Stimulated activated CD8-positive, alpha-beta memory T cell treated with anti-CD3 and anti-CD28 coated beads, Interleukin-7, amount 100 ng/mL, for 1 hour (primary cell): ENCODE measurements at places on chromosomes 4 and X.

GRCh38 chrX:150635952-150636351, 57.2 kb upstream of the MTMR1 start:
- DNase-seq, result no peak

GRCh38 chr4:14926368-14926767, 75.9 kb upstream of the CPEB2 start:
- no peak for DNase-seq

- no peak for DNase-seq
These were observed 21.2 kb upstream of the TBC1D9 start for GRCh38 chr4:140777386-140777785.

DNA sequence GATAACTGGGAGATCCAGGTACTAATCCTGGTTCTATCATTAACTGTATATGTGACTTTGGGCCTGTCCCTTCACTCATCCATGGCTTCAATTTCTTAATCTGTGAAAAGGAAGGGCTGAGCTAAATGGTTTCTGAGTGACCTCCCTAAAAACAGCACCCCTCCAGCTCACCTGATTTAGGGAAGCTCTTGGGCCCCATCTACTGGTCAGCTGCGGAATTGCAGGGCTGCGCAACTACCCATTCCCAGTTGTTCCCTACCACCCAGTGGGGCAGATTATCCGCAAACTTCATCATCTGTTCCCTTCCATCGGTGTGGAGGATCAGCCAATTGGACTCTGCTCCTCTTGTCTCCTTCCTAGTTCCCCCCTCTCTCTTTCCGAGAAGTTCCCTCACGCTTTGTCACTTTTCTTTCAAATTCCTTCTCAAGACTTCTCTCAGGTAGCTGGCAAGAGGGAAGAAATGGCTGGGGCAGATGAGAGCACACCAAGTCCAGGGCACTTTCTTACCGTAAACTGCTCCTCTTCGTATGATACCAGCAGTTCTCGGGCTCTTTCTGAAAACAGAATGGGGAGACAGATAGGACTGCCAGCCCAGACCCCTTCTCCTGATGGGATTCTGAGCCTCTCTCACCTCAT, 5.8 kb downstream of the LAS1L start:
- DNase-seq, result peak; percentile 16

- no peak for DNase-seq
These were observed 98.0 kb downstream of the RRAGB start for GRCh38 chrX:55815546-55815945.

GRCh38 chrX:28675173-28675572, 87.9 kb downstream of the IL1RAPL1 start:
- DNase-seq, result no peak

DNA sequence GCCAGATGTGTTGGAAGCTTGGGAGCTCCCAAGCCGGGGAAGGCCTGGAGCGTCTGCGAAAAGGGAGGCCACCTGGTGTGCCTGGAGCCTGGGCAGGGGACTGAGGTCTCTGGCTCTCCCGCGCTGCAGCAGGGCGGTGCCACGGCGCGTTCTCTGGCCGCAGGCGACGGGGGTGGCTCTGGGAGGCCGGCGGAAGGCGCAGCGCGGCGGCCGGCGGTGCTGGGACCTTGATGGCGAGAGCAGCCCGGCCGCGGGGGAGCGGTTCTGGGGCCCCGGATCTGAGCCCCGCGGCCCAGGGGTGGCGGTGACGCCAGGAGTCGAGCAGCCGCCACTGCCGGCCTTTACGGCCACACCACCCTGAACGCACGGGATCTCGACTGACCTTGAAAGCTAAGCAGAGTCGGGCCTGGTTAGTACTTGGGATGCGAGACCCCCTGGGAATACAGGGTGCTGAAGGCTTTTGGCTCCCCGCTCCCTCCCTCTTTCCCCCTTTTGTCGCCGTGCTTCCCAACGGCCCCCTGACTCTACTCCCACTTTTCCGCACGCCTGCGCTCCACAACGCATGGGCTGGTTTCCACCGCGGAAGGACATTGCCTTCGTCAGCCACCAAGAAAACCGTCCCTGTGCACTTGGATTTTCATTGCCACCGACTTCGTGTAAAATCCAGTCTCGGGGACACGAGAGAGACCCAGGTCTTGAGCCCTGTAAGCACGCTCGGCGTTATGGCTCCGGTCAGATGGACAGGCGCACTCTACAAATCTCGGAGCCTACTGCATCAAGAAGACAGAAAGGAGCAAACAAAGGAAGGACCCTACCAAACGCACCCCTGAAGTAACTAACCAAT, 9.5 kb downstream of the FRG2 start:
- DNase-seq, result no peak

DNA sequence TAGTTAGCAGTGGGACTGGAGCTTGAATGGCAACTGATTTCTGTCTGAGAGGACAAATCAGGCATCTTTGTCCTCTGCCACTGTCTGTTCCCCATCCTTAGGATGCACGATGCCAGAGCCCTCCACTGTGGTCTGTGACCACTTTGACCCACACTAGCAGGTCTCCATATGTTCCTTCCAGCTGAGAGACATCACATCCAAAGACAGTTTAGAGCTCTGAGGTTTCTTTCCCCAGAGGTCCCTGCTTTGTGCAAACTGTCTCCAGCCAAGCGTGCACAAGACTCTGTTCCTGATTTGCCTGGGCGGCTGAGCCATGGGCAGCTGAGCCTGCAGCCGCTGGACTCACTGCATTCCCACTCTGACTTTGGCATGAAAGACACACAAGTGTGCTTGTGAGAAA, 98.0 kb downstream of the PTTG2 start:
- DNase-seq, result no peak

GRCh38 chrX:2512501-2512900, 11.7 kb upstream of the DHRSX start:
- DNase-seq, result no peak

DNA sequence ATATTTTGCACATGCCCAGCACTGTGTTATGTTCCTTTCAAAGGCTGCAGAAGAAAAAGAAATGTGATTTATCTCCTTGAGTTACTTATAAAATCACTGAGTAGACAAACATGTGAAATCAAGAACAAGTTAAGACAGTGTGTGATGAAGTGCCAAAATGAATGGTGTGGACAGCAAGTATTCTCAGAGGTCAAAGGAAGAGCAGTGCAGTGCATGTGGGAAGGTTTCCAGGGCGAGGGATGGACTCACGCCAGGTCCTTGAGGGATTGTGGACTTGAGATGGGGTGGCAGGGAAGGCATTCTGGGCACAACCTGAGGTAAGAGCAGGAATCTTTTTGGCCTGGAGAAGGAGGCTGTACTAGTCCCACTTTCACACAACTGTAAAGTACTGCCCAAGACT, 115.5 kb downstream of the FNIP2 start:
- no peak for DNase-seq

DNA sequence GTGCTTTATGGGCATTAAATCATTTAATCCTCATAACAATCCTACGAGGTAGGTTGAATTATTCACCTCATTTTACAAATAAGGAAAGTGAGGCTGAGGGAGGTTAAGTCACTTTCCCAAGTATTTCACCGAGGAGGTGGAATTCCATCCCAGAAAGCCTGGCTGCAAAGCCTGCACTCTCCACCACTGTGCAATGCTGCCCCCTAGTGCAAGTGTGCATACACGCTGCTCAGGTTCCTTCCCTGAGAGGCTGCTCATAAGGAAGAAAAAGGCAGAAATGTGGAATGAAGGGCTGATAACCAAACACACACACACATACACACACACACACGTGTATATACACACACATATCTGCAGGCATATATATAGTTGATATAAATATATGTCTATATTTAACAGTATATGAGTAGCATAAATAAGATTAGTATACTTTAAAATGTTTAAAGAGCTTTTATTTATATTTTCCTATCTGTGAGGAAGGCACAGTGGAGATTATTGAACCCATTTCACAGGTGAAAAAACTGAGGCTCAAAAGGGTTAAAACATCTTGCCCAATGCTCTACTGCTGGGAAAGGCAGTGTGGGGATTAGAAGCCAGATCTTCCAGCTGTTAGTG, 714.5 kb upstream of the TENM3 start:
- no peak for DNase-seq

- DNase-seq, result peak; percentile 55
These were observed 175.9 kb upstream of the RPS6KA3 start for GRCh38 chrX:20442597-20442996.

- DNase-seq, result no peak
These were observed 125.9 kb downstream of the FRYL start for GRCh38 chr4:48654015-48654664.

DNA sequence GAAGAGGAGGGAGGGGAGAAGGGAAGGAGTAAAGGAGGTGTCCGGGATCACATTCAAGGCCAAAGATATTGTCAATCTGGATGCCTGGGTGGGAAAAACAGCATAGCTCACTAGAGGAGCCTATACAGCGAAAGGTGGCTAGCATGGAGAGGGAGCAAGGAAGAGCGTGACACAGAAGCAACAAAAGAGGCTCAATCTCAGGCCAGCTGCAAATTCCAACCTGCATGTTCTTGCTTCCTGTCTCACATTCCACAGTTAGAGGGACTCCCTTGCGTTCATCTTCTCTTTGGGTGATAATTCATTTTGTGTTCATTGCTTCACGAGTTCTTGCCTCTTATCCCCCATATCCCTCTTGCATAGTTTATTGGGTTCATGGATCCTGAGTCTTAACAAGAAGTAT, 3.0 kb upstream of the CLNK start:
- no peak for DNase-seq

DNA sequence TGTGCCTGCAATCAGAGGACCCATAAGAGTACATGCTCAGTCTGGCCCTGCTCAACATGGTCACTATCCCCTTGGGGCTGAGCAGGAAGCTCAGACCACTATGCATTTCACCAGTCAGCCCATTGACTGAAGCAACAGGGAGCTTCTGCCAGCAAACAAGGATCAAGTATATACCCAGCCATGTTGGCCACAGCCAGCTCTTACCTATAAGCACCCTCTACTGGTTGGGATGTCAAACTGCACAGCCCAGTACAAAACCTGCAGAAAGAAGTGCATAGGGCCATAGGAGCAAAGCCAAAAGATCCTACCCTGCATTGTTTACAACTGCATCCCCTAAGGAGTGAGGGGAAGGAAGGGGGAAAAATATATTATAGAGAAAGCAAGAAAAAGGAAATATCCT, 214.4 kb upstream of the CPEB2 start:
- DNase-seq, result no peak

GRCh38 chr4:99552872-99553271, 11.0 kb downstream of the TRMT10A start:
- DNase-seq, result no peak

DNA sequence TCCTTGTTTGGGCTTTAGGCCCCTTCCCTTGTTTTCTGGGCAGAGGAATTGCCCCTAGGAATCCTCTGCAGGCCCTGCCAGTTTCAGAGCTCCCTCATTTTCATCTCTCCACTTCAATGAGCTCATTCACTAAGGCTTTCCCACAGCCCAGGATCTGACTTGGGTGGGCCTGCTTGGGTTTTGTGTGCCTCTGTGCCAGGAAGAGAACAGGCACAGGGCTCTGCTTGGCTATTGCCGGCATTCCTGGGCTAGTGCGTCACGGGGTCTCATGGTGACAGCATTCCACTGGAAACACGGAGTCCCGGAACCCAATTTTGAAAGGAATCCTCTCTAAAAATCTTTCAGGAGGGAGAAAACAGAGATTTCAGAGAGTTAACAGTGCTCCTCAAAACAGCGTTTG, 150.5 kb downstream of the VCX3A start:
- DNase-seq, result no peak
